NCI-H345 (cell line): ENCODE measurements at places on chromosomes 2 and 18.

DNA sequence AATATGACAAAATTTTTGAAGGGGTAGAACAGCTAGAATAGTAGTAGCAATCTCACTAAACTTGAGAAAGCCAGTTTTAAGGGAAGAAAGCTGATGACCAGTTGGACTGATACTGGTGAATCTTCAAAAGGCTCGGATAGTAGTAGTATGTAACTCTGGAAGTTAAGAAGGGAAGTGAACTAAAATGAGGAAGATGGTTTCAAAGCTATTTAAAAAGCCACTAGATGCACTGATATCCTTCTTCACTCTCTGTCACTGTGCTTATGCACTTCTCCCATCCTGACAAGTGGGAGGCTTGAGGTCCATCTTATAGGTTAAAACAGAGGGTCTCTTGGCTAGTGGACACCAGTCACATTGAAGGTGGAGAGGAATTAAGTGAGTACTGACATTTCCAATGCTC lies 141.1 kb downstream of the NCOA1 start:
- DNase-seq, result no peak

DNA sequence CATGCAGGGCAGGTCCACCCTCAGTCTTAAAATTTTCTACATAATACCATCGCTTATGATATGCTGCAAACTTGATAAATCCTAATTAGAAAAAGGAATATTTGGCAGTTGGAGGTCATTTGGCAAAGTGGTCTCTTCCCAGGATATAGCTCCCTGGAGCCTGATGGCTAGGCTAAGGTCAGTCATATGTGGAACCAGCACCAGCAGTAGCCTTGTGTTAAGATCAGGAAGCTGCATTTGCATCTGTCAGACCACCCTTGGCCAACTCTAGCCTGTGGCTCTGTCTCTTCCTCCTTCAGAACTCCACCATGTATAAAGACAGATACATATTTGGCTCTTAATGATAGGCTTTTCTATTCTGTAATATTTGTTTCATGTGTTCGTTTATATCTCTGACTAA lies 5.4 kb upstream of the HK2 start:
- no peak for DNase-seq

DNA sequence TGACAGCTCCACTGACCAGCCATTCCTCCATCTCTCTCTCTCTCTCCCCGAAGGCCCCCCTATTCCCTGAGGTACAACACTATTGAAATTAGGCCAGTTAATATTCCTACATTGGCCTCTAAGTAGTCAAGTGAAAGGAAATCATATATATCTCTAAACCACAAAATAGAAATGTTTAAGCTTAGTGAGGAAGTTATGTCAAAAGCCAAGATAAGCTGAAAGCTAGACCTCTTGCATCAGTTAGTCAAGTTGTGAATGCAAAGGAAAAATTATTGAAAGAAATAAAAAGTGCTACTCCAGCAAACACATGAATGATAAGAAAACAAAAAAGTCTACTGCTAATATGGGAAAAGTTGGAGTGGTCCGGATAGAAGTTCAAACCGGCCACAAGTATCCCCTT lies 301.3 kb upstream of the RBMS1 start:
- DNase-seq, result no peak

- no peak for DNase-seq
These were observed 261.0 kb downstream of the TPGS2 start for GRCh38 chr18:36567800-36568199.

- no peak for DNase-seq
These were observed 926.2 kb upstream of the SOX11 start for GRCh38 chr2:4765787-4766530.

GRCh38 chr2:64918220-64918886 lies 70.8 kb upstream of the SLC1A4 start:
- no peak for DNase-seq

- DNase-seq, result no peak
These were observed 122.1 kb downstream of the DLGAP1 start for GRCh38 chr18:4333043-4333442.

DNA sequence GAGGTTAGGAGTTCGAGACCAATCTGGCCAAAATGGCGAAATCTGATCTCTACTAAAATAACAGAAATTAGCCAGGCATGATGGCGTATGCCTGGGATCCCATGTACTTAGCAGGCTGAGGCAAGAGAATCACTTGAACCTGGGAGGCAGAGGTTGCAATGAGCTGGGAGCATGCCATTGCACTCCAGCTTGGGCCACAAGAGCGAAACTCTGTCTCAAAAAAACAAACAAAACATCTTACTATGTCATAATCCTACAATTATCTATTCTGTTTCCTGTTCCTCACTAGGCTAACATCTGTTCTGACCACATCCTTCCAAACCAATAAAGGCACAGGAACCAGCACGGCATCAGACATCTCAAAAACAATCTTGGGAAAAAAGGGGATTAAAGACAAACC lies 361.8 kb upstream of the UBE2E3 start:
- no peak for DNase-seq

DNA sequence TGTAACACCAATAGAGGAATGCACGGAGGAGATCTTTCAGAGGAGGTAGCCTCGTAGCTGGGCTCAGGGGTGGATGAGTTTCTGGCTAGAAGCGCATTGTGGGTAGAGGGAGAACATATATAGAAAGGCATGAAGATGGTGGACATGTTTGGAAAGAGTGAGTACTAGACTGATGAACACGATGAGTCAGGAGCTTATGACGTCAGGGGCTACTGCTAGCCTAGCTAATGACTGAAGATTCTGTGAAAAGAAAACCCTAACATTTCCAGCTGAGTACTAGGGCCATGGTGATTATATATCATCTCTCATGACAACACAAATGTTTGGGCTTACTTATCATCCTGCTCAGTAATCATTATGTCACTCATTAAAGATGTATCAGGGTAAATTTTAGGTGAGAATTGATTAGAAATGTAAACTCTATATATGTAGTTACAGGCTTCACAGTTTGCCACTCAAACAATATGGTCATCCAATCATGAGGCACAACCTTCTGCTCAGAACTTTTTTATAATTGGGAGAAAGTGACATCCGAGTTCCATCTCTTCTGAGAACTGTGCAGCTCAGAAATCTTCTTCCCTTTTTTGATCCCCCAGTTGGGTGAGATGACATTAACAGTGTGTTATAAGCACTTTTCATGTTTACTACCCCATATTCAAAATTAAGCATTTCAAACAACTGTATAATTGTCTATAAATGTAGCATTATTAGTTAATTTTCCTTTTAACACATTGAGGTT lies 22.2 kb upstream of the IL1RN start:
- no peak for DNase-seq
